ENCODE measurements at places on chromosomes 7 and 10.

- DNase-seq: no peak
Observed at GRCh38 chr10:100866575-100867098, 46.1 kb upstream of the SLF2 start.

- DNase-seq: no peak
Observed at GRCh38 chr7:106621393-106622132, 39.4 kb downstream of the CCDC71L start.

- no peak for DNase-seq
Observed at GRCh38 chr7:72223351-72223750, 188.8 kb downstream of the CALN1 start.

DNA sequence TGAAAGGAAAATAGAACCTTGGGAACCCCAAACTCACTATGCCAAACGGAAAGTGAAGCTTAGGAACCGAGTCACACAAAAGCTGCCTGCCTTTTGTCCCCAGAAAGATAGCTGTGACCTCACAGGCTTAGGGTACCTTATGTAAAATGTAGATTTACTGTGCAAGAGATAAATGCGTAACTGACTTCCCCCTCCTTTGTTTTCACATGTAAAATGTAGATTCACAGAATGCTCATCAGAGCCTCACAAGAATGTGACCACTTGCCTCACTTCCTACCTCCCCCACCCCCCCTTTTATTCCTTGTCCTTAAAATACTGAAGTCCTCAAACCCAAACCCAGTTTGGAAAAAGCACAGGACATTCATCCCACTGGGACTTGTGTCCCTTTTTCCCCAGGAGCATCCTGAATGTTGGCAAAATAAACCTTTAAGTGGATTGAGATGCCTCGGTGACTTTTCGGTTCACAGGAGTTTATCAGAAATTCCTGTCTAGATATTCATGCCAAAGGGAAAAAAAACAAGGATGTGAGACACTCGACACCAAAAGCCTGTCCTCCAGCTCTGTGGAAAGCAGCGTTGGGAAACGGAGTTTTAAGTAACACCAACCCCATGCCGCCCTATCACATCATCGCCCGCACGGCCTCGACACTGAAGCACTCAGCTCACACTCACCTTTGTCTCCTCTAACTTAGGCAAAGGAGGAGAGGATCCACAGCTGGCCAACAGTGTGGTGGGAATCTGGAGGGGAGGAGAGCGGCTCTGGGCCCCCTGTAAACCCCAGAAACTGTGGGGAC lies 45.9 kb downstream of the SVIL start:
- no peak for DNase-seq

GRCh38 chr10:43091846-43092245 lies 15.0 kb downstream of the RET start:
- no peak for DNase-seq

- no peak for DNase-seq
Observed at GRCh38 chr10:100923580-100923979, 10.8 kb downstream of the SLF2 start.

DNA sequence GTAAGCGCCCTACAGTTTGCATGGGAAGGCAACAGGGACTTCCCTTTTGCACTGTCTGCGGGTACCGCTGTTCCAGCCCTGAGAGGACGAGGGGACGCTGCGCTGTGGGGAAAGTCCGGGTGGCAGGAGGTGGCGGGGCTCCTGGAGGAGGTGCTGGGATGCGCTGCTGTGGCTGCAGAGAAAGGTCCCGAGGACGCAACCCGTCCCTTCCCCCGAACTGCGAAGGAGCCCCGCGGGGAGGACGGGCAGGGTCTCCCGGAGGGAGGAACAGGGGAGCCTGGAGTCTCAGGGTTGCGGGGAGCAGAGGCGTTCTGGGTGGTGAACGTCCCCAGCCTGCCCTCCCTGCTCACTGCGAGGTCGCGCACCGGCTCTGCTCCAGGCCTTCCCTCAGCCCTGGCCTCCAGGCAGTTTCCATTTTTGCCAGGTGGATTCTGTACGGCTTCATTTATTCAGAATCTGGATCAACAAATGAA lies 91.6 kb downstream of the CXCL12 start:
- no peak for DNase-seq

Data from stimulated activated CD4-positive, alpha-beta T cell treated with anti-CD3 and anti-CD28 coated beads, Interleukin-2, amount 100 ng/mL, for 48 hours (primary cell).